MM.1S (cell line): ENCODE measurements at places on chromosomes 1 and 21.
A peak's percentile ranks its signal among the peaks of the same experiment; 100 is the strongest.

- no peak for DNase-seq
These were observed 16.4 kb downstream of the ALDH4A1 start for GRCh38 chr1:18886003-18886335.

DNA sequence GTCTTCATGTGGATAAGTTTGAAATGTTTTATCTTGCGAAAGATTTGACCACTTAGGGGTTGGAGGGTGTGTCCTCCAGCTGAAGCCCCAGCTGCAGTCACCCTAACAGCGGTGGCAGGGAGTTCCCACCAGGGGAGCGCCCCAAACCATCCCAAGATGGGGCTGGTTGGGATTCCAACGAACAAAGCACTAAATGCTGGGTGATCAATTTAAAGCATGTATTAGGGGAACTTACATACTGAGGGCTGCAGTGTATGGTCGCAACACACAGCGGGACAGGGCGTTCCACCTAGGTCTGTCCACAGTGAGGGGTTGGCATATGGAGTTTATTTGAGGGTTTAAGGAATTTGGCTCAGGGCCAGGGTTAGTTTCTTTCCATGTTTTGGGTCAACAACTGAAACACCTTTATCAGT, 26.3 kb downstream of the SLC37A1 start:
- no peak for DNase-seq

GRCh38 chr1:159444511-159444910, 5.0 kb downstream of the OR10J1 start:
- no peak for DNase-seq

DNA sequence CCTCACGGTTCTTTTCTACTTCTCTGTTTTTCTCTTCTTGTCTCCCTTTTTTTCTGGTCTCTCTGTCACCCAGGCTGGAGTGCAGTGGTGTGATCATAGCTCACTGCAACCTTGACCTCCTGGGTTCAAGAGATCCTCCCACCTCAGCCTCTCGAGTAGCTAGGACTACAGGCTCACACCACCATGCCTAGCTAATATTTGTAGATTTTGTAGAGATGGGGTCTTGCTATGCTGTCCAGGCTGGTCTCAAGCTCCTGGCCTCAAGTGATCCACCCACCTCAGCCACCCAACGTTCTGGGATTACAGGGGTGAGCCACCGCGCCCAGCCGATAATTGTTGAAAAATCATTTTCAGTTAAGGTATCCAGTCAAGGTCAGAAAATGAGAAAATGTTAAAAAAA, 25.9 kb upstream of the LGALS8 start:
- no peak for DNase-seq

- DNase-seq: no peak
These were observed 681 bp downstream of the B4GALT2 start for GRCh38 chr1:43979528-43980254.

DNA sequence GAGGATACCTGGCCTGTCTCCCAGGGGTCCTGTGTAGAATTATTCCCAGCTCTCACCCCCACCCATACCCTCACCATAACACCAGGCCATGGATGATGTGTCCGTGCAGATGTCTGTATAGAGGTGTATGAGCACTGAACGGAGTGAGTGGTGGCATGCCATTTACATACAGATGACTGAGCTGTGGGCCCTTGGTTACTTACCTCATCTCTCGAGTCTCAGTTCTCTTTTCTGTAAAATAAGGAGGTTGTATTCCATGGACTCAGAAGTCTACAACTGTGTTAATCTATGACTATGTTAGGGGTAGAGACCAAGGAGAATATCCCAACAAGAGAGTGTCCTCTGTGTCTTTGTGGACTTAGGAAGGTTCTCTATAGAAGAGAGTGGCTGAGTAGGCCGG, 65.6 kb upstream of the CD1D start:
- DNase-seq: no peak

DNA sequence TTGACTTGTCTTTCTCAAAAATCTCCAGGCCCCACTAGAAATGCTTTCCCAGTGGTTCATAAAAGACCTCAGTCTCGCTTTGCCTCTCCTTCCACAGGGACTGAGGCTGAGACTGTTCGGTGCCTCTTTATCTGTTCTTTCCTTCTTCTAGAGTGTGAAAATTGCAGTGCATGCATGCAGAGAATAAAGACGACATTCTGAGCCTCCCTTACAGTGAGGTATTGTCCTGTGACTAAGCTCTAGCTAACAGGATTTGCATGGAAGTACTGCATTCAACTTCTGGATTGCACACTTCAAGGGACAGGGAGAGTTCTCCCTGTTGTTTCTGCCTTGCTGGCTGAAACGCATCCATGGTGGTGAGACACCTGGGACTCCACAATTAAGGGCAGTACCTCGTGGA, 69.1 kb downstream of the COLGALT2 start:
- no peak for DNase-seq

GRCh38 chr1:14522077-14522925, 76.2 kb upstream of the KAZN start:
- DNase-seq: no peak

- DNase-seq: no peak
These were observed 261.1 kb downstream of the CAMTA1 start for GRCh38 chr1:7046314-7046713.

DNA sequence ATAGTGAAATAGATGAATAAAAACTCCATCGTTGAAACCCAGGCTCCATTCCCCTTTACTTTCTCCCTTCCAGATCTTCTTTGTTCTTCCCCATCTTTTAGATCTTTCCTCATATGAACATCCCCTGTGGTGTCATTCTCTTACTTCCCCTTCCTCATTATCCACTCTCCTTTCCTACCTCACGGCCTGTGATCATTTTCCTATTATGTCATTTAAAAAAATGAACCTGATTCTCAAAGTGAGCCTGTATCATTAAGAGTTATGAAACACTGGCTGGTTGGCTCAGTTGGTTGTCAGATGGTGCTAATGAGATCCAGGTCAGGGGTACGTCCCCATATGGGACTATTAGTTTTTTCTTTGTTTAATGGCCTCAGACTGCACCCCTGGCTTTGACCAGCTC, 38.3 kb downstream of the TCEANC2 start:
- DNase-seq: no peak

GRCh38 chr1:10033359-10033845, 644 bp downstream of the UBE4B start:
- peak; percentile 53 for DNase-seq

DNA sequence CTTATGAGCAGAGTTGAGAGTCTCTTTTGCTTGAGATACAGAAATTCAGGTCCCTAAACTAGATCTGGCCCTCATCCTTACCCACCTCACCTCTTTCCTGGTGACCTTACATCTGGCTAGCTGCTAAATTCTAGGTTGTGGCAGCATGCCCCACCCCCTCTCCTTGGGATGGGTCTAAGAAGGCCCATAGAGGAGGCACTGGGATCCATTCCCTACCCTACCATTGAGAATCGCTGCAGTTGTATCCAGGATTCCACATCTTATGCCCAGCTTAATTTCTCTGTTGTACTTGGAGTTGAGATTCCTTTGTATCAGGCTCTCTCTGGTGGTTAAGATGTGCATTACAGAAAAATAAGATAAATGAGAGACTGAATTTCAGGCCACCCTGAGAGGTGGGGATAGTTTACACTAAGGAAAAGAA, 9.5 kb upstream of the TMEM39B start:
- peak; percentile 41 for DNase-seq

DNA sequence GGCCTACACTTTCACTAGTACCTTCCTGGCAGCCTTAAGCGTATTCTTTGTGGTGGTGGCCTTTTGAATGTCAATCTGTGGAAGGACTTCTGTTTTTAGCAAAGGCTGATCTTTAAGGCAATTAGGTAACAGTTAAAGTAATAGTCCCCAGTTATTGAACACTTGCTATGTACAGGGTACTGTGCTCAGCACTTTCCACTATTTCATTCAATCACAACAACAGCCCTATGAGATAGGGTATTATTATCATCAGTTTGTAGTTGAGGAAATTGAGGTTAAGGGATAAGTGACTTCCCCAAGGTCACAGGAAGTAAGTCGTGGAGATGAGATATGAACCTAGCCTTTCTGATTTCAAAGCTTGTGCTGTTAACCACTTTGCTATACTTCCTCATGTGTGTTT, 185.7 kb downstream of the ST6GALNAC3 start:
- DNase-seq: no peak

DNA sequence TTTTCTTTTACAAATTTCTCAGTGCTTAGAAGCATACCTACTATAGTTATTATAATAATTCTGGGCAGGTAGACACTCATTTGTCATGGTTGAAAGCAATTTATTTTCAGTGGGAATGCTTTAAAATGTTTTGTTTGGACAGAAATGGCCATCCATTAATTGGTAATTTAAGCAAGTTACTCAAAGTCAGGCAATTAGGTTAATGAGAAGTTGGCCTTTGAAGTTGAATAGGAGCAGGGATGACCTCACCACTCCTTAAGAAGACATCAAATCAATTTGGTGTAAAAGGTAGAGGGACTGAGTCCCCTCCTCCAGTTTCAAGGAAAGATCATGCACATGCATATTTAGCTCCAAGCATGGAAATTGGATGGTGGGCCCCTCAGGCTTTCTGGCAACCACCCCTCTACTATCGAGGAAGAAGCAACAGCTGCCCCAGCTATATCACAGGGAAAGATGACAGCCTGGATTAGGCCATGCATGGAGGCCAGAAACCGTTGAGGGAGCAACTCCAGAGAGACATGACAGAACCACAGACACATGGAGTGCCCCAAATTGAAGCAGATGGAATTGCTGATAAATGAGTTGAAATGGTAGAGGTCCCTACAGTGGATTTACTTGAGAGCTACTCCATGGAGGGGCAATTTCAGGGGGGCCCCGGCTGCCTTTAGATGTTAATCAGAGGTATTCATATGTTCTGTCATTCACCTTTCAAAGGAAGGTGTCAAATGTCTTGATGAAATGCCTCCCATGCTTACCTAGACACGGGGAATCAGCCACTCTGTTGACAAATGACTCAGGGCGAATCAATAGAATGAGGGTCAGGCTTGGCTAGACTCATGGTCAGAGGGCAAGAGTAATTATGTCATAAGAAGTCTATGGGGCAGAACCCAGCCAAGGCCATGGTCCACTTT, 26.7 kb downstream of the HLX start:
- no peak for DNase-seq

DNA sequence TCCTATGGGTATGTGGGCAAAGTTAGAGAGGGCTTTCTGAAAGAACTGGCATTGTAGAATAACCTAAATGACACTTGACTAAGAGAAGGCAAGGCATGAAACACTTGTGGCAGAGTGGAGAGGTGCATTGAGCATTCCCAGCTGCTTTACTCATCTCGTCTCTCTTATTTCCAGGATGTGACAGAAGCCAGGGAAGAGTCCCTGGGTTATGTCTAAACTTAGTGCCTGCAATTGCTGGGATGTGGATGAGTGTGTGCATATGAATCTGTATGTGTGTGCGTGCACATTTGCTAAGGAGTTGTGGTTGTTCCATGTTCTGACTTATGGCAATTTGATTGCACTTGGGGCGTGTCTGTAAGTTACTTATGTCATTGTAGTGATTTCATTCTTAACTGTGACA, 1326.5 kb upstream of the B3GALT2 start:
- DNase-seq: no peak

DNA sequence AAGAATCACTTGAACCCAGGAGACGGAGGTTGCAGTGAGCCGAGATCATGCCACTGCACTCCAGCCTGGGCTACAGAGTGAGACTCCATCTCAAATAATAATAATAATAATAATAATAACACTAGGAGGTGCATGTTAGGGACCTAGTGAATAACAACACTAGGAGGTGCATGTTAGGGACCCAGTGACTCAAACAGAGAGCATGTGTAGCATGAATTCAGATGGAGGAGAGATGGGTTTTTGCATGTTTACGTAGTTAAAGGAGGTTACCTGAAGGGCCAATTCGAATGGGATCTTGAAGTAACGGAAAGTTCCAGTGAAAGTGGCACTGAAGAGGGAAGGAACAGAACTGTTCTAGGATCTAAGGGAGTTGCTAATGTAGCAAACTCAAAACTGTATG, 7.1 kb upstream of the KCNK1 start:
- no peak for DNase-seq

DNA sequence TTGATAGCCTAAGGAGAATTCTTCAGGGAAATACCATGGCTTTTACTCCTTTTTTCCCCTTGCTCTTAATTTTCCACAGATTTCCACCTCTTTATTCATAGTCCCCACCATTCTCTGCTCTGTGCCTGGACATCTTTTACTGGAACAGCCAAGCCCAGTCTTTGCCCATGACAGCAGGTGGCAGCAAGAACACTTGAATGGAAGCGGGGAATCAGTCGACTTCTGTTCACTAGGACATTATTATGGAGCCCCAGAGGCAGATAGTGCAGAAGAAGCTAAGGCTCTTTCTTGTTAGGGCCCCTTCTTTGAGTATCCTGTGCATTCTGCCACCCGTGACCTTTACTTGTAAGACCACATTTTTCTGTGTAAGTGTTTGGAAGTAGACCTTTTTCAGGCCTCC, 6.3 kb downstream of the OR14I1 start:
- peak; percentile 56 for DNase-seq

- DNase-seq: no peak
These were observed 31.4 kb downstream of the SZRD1 start for GRCh38 chr1:16398371-16398953.

DNA sequence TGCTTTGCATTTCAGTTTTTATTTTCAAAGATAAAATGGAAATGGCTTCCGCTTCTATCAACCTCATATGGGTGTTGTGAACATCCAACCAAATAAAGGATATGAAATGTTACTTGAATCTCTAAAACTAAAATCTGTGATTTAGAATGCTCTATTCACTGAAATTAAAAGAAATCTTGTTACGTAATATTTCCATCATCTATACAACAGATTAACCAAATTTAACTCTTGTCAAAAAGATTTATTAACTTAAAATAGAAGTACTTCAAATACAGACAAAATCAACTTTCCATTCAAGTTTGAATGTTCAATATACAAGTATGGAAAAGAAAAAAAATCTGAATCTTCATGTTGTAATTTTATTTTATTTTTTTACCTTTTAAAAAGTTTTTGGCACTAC, 18.7 kb downstream of the PRPF38A start:
- DNase-seq: no peak

- peak; percentile 18 for DNase-seq
These were observed 81.7 kb downstream of the AXDND1 start for GRCh38 chr1:179447489-179447888.

- no peak for DNase-seq
These were observed 146.5 kb downstream of the SLC45A1 start for GRCh38 chr1:8464377-8464776.

- no peak for DNase-seq
These were observed 426.8 kb downstream of the ADGRL2 start for GRCh38 chr1:82227306-82228095.

DNA sequence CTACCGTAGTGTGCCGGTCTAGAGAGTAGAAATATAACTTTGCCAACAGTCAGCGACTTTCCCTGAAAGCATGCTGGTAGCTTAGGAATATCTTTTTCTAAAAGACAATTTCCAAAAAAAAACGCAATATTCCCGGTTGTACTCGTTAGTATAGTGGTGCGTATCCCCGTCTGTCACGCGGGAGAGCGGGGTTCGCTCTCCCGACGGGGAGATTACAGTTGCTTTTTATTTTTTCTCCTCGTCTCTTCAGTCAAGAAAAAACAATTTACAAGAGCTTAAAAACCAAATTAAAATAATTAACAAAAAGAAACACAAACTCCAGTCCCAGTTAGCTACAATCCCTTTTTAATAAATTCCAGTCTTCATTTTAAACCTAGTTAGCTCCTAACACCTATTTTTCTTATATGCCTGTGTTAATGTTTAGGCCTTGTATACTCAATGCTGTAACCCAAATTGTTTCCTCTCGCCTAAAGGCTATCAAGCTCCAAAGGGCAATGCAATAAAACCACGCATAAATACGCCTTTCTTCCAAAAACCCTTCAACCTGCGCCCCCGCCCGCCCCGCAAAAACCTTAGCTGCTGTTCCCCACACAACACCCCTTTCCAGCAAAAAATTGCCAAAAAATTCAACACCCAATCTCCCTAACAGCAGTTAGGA, 7.8 kb downstream of the HSPA6 start:
- no peak for DNase-seq
